ENCODE measurements at places on chromosomes 5 and 9.
A peak's percentile ranks its signal among the peaks of the same experiment; 100 is the strongest.

GRCh38 chr9:113343732-113344231 lies 3.7 kb upstream of the WDR31 start:
- DNase-seq = peak; percentile 71

GRCh38 chr9:114911167-114911821 lies 19.1 kb downstream of the TNFSF8 start:
- DNase-seq = peak; percentile 76

- no peak for DNase-seq
Observed at GRCh38 chr5:172150514-172151425, 37.3 kb downstream of the STK10 start.

DNA sequence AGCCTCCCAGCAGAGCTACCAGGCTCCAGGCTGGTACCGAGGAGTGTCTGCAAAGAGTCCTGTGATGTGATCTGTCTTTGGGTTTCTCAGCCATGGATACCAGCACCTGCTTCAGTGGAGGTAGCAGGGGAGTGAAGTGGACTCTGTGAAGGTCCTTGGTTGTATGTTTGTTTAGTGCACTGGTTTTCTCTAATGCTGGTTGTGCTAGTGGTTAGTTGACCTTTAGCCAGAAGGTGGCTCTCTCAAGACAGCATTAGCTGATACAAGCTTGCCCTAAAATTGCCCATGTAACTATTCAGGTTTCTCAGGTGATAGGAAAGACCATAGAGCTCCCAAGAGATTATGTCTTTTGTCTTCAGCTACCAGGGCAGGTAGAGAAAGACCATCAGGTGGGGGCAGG lies 87.2 kb downstream of the MTAP start:
- DNase-seq = no peak

GRCh38 chr5:149037817-149038216 lies 25.0 kb downstream of the SH3TC2 start:
- peak; percentile 19 for DNase-seq

GRCh38 chr5:39650008-39650762 lies 225.4 kb upstream of the DAB2 start:
- DNase-seq = peak; percentile 55

DNA sequence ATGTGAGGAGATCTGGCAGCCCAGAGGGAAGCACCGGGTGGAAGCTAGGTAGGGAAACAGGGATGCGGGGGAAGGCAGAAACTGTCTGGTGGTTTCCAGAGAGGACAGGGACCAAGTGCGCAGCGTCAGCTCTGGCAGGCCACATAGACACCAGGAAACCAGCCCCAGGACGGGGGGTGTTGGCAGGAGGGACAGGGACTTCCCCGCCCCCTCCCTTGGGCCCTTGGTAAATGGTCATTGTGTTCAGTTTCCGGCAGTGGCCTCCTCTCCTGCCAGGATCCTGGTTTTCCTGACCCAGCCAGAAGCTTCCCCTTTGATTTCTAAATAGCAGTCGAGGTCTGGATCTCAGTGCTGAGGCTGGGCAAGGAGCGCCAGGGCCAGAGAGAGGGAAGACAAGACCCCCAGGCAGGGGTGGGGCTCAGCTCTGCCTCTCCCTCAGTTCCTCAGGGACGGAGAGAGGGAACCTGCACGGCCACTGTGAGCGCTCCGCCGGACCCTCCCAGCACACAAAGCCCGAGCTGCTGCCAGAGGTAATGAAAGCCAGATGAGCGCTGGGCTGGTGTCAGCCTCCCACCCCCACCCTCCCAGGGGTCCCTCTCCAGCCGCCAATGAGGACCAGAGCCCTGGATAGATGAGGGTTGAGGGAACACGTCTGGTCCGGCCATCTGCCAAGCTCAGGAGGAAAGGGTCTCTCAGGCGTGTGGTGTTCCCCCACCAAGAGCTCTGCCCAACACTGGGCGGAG lies 1.8 kb downstream of the RALGDS start:
- no peak for DNase-seq

- no peak for DNase-seq
Observed at GRCh38 chr5:136374003-136374402, 8.7 kb upstream of the TRPC7 start.

- no peak for DNase-seq
Observed at GRCh38 chr5:147044572-147045273, 166.2 kb upstream of the PPP2R2B start.

GRCh38 chr9:73441890-73442818 lies 290.5 kb downstream of the ANXA1 start:
- no peak for DNase-seq

DNA sequence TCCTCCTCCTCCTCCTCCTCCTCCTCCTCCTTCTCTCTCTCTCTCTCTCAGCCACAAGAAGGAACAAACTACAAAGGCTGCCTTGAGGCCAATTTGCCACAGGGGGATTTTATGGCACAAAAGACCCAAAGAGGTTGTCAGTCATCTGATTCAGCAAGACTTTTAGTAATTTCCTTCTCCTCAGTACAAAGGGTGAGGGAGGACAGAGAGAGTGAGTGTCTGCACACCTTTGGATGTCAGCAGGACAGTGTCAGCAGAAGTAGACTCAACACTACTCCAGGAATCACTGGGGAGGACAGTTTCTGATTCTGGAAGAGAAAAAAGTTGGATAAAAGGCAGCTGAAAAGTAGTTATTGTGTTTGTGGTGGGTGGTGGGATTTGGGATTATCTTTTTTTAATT lies 13.6 kb downstream of the TIMD4 start:
- no peak for DNase-seq

GRCh38 chr9:91066856-91067255 lies 265.2 kb downstream of the SYK start:
- no peak for DNase-seq

DNA sequence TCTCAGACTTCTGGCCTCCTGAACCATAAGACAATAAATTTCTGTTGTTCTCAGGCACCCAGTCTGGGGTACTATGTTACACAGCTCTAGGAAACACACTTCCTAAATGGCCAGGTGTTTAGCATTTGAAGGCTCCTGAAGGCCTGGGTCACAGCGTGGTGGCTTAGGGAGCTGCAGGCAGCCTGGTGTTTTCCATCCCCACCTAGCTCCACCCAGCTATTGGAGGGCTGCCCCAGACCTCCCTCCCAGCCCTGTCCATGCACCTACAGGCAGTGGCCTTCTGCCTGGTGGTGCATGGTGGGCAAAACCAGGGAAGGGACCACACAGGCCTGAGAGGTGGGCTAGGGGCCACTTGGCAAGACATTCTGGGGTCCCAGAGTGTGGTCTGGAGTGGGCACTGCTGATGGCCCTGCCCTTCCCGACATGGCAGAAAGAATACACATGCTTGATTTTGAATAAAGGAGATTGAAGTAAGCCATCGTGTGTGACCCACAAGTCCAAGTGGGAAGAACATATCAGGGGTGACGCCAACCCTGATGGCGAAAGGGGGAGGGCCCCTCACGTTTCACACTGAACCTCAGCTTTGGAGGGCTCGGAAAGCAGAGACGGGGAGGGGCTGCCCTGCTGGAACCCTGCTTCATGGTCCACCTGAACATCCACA lies 1.3 kb upstream of the SUSD3 start:
- no peak for DNase-seq

DNA sequence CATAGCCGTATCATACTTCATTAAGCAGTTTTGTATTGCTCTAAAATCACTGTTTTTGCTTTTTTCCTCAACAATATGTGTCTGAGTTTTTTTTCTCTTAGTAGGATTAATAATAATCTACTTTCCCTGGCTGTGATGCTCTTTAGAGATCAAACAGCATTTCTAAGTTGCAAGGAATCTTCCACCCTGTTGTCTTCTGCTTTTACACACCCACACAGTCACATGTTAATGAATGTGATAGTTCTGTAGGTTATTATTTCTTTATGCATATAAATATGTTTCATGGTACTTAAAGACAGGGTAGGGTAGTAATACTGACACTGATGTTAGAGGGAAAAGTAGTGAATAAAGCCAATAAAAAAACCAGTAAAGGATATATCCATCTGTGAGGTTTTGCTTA lies 29.3 kb downstream of the SLC44A1 start:
- no peak for DNase-seq

GRCh38 chr5:17801595-17801994 lies 167.3 kb downstream of the TAF11L14 start:
- no peak for DNase-seq

- no peak for DNase-seq
Observed at GRCh38 chr9:123302348-123303214, 34.2 kb upstream of the STRBP start.

GRCh38 chr5:45772402-45772801 lies 76.2 kb upstream of the HCN1 start:
- DNase-seq = no peak

- no peak for DNase-seq
Observed at GRCh38 chr5:2250365-2250950, 367.7 kb upstream of the IRX4 start.

DNA sequence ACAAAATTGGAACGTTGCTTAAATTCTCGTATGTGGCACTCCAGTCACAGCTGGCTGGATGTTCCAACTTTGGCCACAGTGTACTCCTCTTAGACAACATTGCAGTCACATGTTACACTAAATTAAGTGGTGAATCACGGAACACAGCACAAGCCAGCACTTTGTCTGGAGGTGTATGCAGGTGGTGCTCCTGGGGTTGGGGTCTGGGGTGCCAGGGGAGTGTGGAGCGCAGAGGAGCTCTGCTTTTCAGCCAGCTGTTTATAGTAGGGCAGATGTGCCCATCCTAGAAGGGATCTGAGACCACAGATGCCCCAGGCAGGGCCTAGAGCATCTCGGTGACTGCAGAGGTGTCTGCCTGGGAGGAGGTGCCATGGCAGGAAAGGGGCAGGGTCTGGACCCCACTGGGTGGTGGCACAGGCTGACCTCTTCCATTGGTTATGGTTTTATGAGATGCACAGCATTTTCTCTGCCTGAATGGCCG lies 82.6 kb downstream of the WNK2 start:
- DNase-seq = no peak

GRCh38 chr9:19788152-19788551 lies 685 bp downstream of the SLC24A2 start:
- DNase-seq = no peak

GRCh38 chr5:158758675-158759074 lies 341.0 kb downstream of the EBF1 start:
- DNase-seq = no peak

- DNase-seq = no peak
Observed at GRCh38 chr9:127279717-127280285, 15.2 kb downstream of the GARNL3 start.

- no peak for DNase-seq
Observed at GRCh38 chr9:85479305-85479704, 262.4 kb downstream of the AGTPBP1 start.

- peak; percentile 41 for DNase-seq
Observed at GRCh38 chr5:149317281-149318048, 27.8 kb upstream of the GRPEL2 start.

- DNase-seq = no peak
Observed at GRCh38 chr5:148801682-148802276, 24.6 kb upstream of the ADRB2 start.

GRCh38 chr5:66877843-66878242 lies 281.6 kb downstream of the MAST4 start:
- no peak for DNase-seq

GRCh38 chr5:125154301-125155110 lies 408.1 kb upstream of the ZNF608 start:
- DNase-seq = no peak

GRCh38 chr9:120944434-120944843 lies 17.8 kb upstream of the TRAF1 start:
- DNase-seq = no peak

- DNase-seq = peak; percentile 32
Observed at GRCh38 chr9:114033397-114034103, 44.5 kb downstream of the AMBP start.

GRCh38 chr5:159033351-159033657 lies 66.4 kb downstream of the EBF1 start:
- no peak for DNase-seq

GRCh38 chr9:89696780-89697179 lies 92.0 kb downstream of the GADD45G start:
- no peak for DNase-seq

GRCh38 chr5:42985129-42986037 lies 54.7 kb downstream of the ANXA2R start:
- no peak for DNase-seq

GRCh38 chr5:58314356-58315210 lies 145.3 kb downstream of the PLK2 start:
- no peak for DNase-seq

- DNase-seq = no peak
Observed at GRCh38 chr5:2184563-2185540, 302.1 kb upstream of the IRX4 start.

- no peak for DNase-seq
Observed at GRCh38 chr5:65475895-65476294, 5.8 kb downstream of the ADAMTS6 start.

DNA sequence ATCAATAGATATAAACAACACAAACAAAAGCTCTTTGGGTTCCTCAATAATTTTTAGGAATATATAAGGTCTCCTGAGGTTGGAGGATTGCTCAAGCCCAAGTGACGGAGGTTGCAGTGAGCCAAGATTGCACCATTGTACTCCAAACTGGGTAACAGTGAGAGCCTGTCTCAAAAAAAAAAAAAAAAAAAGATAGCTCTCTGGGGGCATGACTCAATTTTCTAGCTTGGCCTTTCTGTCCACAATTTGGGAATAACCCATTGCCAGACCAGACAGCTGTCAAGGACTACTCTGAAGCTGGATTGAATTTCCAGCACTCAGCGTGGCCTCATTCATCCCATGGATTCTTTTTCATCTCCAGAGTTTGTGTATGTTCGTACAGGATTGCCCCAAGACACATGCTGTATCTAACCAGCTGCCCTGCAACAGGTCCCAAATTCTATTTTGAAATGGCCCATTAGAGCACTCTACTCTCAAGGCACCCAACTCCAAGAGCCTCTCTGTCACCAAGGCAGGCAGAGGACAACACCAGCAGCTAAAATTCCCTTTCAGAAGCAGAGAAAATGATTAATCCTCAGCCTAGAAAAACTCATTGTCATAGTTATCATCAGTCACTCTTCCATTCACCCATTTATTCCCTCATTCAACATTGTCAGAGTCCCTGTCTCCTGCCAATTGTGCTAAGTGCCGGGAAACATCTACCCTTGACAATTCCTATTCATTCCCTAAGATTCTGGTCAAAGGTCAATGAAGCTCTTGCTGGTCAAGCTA lies 8.7 kb downstream of the FAM193B start:
- no peak for DNase-seq

- DNase-seq = no peak
Observed at GRCh38 chr9:105255421-105255820, 11.0 kb downstream of the SLC44A1 start.

DNA sequence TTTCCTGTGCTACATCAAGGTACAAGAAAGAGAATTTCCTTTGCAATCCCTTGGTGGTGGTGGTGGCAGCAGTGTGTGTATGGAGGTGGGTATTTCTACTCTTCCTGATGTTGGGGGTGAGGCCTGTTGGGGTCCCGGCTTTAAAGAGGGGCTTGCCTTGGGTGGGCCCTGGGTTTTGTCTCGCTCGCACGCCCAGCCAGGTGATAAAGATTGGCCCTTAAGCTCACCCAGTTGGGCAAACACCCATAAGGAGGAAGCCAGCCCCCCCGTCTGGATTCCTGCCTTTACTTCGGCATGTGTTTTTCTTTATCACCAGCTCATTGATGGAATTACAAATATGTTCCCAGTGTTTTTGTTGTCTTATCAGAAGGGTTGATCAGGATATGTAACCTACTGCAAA lies 16.0 kb upstream of the SARDH start:
- DNase-seq = no peak

GRCh38 chr9:137083394-137084004 lies 3.3 kb upstream of the MAN1B1 start:
- DNase-seq = peak; percentile 73

Data from COLO829 (cell line).